D341Med (cell line): ENCODE measurements at places on chromosomes 6 and 20.

DNA sequence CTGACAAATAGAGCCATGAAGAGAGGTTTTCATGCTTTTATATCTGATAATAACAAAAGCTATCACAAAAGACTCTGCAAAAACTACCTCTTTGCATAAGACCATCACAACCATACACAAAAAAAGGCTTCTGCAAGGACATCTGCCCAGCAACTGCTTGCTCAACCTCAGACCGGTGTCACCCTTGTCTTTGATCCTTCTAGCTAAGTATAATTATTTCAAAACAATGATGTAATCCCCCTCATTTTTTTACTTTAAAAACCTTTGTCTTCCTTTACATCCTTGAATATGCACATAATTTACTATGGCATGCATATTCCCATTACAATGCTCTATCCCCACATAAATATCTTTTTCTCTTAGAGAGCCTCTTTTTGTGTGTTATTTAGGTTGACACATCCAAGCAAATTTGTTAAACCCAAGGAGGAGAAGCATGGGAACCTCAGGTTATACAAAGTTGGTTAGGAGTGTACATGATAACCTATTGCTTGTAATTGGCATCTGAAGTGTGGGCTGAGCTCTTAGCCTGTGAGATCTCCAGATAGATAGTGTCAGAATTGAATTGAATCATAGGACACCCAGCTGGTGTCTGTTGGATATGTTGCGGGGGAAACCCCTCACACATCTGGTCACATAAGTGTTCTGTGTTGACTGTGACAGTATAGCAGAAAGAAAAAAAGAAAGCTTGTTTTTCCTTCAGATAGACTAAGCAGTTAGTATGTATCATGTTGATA, 20.7 kb upstream of the CGA start:
- DNase-seq, result no peak

DNA sequence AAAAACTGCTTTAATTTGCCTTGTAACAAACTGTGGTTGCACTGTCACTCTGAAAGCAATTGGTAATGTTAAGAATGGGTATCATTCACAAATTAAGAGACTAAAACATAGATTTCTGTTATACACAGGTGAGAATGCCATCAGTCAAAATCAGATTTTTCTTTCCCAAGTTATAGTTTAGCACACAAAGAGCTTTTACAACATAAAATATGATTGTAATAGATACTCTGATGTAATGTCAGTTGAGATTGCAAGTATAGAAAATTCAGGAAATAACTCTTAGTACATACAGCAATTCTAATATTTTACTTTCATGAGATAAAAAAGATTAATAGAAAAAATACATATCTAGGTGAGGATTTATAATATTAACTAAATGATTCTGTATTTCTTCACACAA, 2.3 kb upstream of the ME1 start:
- no peak for DNase-seq

- DNase-seq, result no peak
These were observed 691.3 kb downstream of the EPM2A start for GRCh38 chr6:145043926-145044500.

- no peak for DNase-seq
These were observed 754.0 kb upstream of the ADGRB3 start for GRCh38 chr6:67880939-67881705.

DNA sequence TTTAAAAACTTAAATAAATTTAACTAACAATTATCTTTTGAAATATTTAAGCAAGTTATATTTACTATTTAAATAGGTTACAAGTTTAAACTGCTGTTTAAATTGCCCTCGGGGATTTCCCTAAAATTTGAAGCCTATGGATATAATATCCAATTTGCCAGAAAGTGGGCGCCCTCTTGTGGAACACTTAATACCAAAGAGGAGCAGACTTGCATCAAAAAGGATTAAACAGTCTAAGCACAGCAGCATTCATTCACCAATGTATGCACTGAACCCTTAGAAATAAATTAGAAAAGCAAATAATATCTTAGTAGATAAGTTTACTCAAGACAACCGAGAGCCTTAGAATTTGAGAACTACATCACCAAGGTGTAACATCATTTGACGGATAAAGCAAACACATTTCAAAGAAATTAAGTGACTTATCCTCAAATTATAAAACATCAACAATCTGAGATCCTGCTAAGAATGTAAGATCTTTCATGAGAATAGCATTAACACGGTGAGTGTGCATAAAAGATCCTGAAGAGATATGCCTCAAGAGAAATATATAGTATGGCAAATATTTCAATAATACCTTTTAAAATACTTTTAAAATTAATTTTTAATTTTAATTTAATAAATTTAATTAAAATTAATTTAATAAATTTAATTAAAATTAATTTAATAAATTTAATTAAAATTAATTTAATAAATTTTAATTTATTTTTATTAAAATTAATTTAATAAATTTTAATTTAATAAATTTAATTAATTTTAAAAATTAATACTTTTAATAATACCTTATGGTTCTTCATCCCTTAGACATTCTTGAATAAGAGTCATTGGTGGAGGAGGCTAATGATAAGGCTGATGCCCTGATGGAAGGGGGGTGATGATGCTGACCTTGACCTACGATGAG, 11.5 kb upstream of the MEP1A start:
- peak; percentile 49 for DNase-seq

GRCh38 chr20:25140968-25141367, 54.5 kb upstream of the ENTPD6 start:
- DNase-seq, result no peak

DNA sequence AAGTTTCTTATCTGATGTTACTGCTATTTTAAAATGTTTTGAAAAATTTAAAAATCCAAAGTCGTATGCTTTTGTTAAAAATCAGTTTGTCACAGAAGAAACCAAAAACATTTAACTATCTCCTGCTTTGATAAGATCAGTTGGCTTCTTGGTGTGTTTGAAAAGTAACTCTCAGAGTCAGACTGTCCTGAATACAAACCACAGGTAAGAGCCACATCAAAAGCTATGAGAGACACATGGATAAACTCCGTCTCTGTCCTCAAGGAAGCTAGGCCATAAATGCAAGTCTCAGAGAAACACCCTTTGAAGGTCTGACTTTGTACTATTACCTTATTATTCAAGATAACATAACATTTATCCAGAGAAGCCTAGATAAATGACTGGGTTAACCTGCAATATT, 7.7 kb downstream of the HBS1L start:
- no peak for DNase-seq

DNA sequence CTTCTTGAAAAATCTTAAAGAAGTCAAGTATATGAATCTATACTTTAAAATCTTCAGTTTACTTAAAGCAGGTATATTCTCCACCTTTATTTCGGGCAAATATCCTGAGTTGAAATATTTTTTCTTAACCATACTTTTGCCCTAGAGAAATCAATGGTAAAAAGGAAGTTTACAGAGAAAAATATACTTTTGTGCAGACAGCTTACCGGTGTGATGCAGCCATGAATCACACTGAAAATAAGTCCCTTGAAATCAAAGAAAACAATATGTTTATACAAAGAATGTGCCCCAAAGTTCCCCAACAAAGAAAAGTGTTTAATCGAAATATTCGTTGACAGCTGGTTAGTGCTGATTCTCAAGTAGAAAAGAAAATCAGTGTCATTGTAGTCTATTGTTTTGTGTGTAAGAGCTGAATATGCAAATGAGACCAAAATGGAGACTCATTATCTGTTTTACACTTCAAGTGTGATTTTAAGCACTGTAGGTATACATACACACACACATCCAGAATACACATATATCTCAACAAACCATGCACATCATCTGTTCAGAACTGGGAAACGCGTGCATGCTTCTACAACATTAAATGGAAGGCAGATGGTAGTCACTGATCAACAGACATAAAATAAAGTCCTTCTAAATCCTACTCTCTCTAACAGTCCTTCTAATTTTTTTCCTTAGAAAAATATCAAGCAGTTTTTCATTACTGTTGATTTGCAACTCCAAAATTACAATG, 73.3 kb downstream of the BTBD9 start:
- no peak for DNase-seq

- no peak for DNase-seq
These were observed 58.6 kb upstream of the MANEA start for GRCh38 chr6:95518630-95519227.

- DNase-seq, result no peak
These were observed 69.2 kb downstream of the TRAM2 start for GRCh38 chr6:52507557-52508260.

DNA sequence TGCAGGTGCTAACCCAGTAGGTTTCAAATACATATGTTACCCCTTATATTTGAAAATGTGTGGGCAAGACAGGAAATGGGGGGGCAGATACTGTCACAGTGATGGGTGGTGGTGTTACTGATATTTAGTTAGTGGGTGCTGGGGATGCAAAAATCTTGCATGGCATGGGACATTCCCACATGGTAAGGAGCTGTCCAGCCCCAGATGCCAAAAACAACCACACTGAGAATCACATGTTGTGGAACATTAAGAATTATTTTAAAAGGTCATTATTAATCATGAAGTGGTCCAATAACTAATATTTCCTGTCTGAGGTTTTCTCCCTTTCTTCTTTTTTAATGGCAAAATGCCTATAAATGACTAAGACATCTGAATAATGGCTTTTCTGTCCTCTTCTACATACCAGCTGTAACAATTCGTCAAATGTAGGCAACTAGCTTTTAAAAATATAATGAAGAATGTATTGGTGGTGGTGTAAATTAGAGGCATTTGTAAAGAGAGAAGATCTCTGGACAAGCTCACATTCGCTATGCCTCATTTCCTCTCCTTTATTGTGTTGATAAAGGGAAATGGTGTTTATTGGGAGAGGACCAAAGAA, 57.3 kb upstream of the SLC35B3 start:
- DNase-seq, result no peak

GRCh38 chr6:101090281-101090680, 209.2 kb upstream of the ASCC3 start:
- DNase-seq, result no peak

GRCh38 chr6:169396554-169397163, 143.0 kb upstream of the THBS2 start:
- DNase-seq, result no peak

DNA sequence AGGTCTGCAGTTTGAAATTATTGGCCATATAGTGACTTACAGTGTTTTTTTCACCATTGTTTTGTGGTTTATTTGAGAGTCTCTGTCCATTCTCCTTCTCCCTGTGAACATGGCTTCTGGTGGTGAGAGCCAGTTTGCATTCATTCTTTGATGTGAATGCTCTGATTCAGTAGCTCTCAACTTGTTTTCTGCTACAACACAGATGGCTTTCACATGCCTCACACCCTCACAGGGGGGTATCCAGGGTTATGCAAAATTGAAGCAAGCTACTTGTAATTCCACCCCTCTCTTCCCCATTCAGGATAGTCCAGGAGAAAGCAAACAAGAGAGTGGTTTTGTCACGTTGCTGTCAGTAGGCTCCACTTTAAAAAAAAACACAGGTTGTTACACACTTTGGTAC, 55.6 kb downstream of the SLX4IP start:
- no peak for DNase-seq

- DNase-seq, result no peak
These were observed 192.8 kb downstream of the LRFN2 start for GRCh38 chr6:40394381-40394780.

- no peak for DNase-seq
These were observed 2.1 kb downstream of the FAM110A start for GRCh38 chr20:835608-836045.

GRCh38 chr20:3687655-3688054, 5.8 kb upstream of the ADAM33 start:
- DNase-seq, result no peak

- no peak for DNase-seq
These were observed 150.2 kb downstream of the PRL start for GRCh38 chr6:22146678-22146930.

- DNase-seq, result no peak
These were observed 41.2 kb upstream of the MLIP start for GRCh38 chr6:54070025-54070424.

DNA sequence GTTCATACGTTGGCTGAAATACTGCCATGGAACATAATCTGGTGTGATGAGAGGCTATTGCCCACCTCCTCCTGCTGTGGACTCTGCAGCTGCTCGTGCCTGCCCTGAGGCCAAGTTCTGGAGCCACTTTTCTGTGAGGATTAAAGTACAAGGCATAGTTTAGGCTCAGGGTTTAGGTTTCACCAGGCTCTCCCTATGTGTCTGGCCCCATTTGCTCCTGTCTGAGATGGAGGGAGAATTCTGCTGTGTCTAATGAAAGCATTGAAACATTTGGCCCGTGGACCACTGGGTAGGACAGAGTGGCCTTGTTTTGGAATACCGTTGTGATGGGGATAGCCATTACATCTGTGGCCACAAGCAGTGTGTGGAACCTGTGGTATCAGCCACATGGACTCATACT, 5.9 kb downstream of the WRNIP1 start:
- DNase-seq, result no peak

- no peak for DNase-seq
These were observed 52.0 kb upstream of the FANCE start for GRCh38 chr6:35400111-35400510.

GRCh38 chr6:53934023-53934422, 139.2 kb downstream of the LRRC1 start:
- no peak for DNase-seq

GRCh38 chr6:83160167-83160566, 32.9 kb downstream of the PGM3 start:
- DNase-seq, result no peak

DNA sequence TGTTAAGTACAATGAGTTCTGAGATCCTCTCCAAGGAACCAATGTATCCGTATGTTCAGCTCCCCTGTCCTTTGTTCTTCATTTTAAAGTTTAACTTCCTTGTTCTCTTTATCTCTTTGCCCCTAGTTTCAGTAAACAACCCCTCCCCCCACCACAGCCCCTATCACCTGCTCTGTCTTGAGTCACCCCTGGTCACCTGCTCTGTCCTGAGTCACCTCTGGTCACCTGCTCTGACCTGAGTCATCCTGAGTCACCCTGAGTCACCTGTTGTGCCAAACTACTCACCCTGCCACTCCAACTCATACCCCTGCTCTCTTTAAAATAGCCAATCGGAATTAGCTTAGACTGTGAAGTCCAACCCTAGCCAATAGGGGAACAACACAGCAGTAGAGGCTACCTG, 288.7 kb upstream of the CDYL start:
- no peak for DNase-seq

- peak; percentile 27 for DNase-seq
These were observed 50.0 kb downstream of the SGK1 start for GRCh38 chr6:134267917-134268361.

- no peak for DNase-seq
These were observed 374 bp upstream of the ABCC10 start for GRCh38 chr6:43426928-43427405.

DNA sequence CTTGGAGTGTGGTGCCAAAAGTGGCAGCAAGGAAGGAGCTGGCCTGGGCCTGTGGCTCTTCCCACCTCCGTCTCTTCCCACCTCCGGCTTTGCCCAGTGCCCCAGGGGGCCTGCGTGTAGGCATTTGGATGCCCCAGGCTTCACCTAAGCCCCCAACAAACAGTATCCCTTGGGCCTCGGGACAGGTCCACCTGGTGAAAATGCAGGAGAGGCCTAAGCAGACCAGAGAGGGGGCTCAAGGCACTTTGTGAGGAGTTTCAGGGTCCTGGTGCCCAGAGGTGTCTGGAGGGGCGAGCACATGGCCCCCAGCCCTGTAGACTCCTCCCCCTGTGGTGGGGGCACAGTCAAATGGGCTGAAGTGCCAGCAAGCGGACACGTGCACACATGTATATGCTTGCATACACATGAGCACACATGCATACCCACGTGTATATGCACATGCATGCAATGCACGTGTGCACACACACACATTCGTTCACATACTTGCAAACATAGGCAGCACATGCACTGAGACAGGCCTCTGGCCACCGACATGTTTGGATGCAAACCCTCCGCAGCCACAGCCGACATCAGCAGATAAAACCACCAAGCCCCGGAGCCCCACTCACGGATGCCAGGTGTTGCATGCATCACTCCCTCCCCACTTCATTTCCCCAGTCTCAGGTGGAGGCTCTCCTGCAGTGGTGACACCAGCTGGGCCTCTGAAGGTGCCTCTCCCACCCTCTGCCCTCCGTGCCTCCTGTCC, 124.5 kb downstream of the TAF4 start:
- no peak for DNase-seq
